ENCODE measurements at places on chromosomes 2 and 18. TPM values are rescaled to one million over a fixed set of nuclear protein-coding genes. Genes with fewer than 3 reads are reported as not detected.

Gene REG3A
- total RNA-seq = not detected

Gene FEV
- not detected for total RNA-seq

Gene SERPINB2
- 0.37 TPM for total RNA-seq

Gene PLB1
- 6.2 TPM for total RNA-seq

Gene EMILIN1
- total RNA-seq = 46.6 TPM

Gene MAP2
- 6.6 TPM for total RNA-seq

Gene C2orf78
- total RNA-seq = not detected

Gene HIBCH
- 28.0 TPM for total RNA-seq

Gene STAT4
- 22.9 TPM for total RNA-seq

Gene KLF7
- total RNA-seq = 31.8 TPM

Gene KCNS3
- 2.8 TPM for total RNA-seq

Gene LTBP1
- 160 TPM for total RNA-seq

Gene DGUOK
- total RNA-seq = 25.2 TPM

Gene BBS5
- total RNA-seq = 6.7 TPM

Gene LCT
- not detected for total RNA-seq

Gene LAMA1
- 0.27 TPM for total RNA-seq

Gene GDF7
- total RNA-seq = 0.32 TPM

Gene CCDC148
- total RNA-seq = 2.0 TPM

Gene UGT1A8
- not detected for total RNA-seq

Gene GALM
- 9.2 TPM for total RNA-seq

Gene ST6GAL2
- 1.7 TPM for total RNA-seq

Gene SERPINB12
- total RNA-seq = not detected

Gene AKAIN1
- not detected for total RNA-seq

Gene EFR3B
- total RNA-seq = 8.7 TPM

All from left cardiac atrium (tissue), 4 donors.